Femur (tissue), 1 donor: ENCODE measurements at places on chromosomes 3 and 15.

DNA sequence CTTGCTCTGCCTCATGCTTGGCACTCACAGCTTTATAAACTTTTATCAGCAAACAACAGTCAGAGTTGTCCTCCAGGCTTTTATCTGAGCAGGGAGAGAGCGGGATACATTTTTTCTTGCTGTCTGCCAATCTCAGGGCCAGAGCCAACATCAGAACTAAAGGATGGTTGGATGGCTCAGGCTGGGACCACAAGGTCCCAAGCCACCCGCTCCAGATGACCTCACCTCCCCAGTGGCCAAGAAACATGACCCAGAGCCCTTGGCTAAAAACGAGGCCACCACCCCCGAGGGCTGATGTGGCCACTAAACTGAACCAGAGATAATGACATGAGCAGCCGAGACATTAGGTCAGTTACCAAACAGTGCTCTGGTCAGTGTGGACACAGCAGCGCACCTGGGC lies 18.8 kb upstream of the SPATA12 start:
- no peak for DNase-seq

DNA sequence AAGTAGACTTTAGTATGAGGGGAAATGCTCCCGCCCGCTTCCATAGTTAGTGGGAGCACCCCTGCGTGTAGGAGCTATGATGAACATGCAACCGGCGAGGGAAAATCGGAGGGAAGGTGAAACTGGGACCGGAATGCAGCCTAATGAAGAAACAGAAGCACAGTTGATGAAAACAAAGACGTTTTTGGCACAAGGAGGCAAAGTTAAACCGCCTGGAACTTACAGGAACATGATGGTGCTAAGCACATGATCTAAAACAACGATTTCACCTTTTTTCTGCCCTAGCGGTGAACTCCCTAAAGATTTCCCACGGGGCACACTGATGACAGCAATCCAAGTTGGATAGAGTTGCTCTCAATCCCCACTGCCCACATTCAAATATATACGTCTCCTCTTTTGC lies 49.4 kb upstream of the SPATA12 start:
- DNase-seq: no peak

GRCh38 chr3:20809356-20809755 lies 623.4 kb upstream of the SGO1 start:
- DNase-seq: no peak

DNA sequence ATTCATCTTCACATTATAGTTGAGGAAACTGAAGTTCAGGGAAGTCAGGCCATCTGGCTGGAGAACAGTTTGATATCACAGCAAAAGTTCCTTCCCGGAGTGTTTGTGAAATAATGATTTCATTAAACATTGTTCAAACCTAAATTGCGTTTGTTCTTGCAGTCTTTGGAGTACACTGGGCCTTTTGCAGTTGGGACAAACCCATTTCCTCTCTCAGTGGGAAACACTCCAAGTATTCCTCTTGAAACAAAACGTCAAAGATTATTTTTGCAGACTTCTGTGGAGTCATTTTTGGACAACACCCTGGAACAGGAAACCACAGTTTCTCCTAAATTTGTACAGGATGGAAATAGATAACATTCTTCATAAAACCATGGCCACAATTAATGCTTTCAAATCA lies 287.5 kb downstream of the PTPRG start:
- DNase-seq: peak; percentile 51

- DNase-seq: no peak
Observed at GRCh38 chr15:78037328-78037727, 40.2 kb downstream of the TBC1D2B start.

GRCh38 chr3:187848401-187848800 lies 103.1 kb upstream of the BCL6 start:
- no peak for DNase-seq

- no peak for DNase-seq
Observed at GRCh38 chr15:81923561-81924350, 122.1 kb downstream of the MEX3B start.

DNA sequence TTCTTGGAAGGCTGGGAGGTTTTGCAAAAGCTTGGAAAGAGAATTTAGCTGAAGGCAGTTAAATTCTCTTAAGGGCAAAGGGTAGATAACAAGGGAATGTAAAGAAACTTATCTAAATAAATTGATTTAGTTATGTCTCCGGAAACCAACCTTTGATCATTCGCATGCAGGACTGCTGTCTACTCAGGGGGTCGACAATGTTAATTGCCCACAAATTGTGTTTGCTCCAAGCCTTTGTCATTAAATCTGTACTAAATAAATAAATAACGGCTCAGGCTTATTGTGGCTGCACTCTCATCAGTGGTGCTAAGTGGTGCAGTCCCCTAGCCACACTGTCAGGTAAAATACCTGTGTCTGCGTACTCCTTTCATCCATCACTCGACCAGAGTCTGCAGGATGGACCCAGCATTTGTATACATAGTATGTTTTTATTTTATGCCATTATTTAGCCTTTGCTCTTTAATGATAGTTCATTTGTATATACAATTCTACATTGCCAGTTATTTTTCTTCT lies 497.4 kb upstream of the RASGRP1 start:
- no peak for DNase-seq

DNA sequence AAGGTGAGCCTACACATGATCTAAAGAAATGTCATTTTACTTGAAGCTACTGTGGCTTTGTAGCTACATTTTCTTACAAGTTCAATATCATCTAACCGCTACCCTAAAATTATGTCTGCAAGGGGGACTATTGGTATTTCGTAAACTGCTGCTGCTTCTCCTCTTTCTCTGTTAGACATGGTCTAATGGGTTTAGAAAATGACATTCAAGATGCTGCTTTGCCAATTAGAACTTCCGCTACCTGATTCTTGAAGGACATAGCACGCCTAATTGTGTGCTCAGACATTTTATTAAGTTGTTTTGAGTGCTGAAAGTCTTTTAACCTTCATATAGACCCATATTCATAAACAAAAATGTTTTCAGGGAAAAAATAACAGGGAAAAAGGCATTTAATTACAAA lies 283.7 kb upstream of the ICE2 start:
- no peak for DNase-seq

DNA sequence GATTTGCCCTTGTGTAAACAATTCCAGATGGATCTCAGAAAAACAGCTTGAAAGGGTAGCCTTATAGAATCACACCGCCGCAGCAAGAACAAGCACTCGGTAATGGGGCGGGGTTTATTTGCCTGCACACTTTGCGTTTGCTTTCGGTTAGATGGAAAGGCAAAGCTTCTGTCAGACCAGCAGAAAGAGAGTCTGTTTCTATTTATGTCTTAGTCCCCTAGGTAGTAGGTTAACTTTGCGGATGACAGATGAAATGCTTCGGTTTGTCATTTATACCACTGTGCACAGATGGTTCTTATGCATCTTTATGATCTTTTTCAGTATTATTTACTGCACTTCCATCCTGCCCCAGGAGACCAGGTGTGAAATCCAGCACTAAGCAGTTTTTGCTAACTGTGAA lies 62.2 kb downstream of the PYDC2 start:
- no peak for DNase-seq

DNA sequence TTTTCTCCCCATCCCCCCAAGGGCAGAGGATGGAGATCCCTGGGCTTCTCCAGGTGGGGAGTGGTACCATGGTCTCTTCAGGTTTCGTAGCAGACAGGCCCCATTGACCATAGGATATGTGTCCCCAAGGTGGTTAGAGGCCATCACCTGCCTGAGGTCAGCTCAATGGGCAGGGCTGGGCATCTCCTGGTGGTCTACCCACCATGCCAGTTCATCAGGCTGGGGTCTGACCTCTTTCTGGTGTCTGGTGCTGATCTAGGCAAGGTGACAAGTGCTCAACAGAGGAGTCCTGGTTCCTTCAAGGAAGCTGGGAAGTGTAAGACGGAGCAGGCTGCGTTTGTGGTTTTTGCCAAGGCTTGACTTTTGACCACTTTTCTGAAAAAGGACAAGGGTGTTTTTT lies 71.4 kb downstream of the SMAD3 start:
- DNase-seq: no peak

- DNase-seq: no peak
Observed at GRCh38 chr15:88542342-88542733, 4.1 kb downstream of the DET1 start.

- no peak for DNase-seq
Observed at GRCh38 chr3:30644615-30645014, 38.2 kb downstream of the TGFBR2 start.

DNA sequence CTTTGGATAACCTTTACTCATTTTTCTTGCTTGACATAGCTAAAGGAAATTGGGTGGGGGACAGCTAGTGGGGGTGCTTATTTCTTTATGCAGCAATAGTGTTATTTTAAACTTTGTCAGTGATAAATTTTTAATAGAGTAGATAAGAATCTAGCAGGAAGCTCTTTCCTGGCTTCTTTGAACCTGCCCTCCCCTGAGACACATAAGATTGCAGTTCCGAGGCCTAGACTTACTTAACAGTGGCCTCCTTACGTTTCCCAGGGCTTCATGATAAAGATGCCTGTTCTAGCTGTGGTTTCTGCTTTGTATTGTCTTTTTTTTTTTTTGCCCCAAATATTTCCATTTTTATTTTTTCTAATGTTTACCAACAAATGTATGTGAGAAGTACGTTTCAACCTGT lies 170.1 kb downstream of the VPS8 start:
- no peak for DNase-seq

GRCh38 chr3:119538772-119539171 lies 20.6 kb downstream of the CD80 start:
- DNase-seq: no peak

- DNase-seq: no peak
Observed at GRCh38 chr3:152043620-152044019, 170.2 kb downstream of the SUCNR1 start.

DNA sequence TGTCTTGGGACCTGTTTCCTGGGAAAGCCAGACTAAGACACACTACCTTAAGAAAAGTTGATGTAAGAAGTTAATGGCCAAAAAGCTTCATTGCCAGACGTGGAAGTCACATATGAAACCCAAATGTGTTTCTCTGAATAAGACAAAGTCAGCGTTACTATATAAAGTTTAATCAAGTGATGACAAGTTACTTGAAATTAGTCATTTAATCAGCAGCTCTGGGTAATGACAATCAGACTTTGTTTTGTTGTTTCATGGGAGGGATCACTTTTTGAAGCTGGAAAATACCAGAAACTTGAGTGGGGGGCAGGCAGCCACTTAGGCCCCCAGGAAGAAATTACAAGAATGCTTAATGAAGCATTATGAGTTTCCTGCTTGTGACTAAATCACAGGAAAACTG lies 218.6 kb downstream of the PTPRG start:
- DNase-seq: no peak

GRCh38 chr3:53626876-53627275 lies 132.5 kb downstream of the CACNA1D start:
- no peak for DNase-seq

DNA sequence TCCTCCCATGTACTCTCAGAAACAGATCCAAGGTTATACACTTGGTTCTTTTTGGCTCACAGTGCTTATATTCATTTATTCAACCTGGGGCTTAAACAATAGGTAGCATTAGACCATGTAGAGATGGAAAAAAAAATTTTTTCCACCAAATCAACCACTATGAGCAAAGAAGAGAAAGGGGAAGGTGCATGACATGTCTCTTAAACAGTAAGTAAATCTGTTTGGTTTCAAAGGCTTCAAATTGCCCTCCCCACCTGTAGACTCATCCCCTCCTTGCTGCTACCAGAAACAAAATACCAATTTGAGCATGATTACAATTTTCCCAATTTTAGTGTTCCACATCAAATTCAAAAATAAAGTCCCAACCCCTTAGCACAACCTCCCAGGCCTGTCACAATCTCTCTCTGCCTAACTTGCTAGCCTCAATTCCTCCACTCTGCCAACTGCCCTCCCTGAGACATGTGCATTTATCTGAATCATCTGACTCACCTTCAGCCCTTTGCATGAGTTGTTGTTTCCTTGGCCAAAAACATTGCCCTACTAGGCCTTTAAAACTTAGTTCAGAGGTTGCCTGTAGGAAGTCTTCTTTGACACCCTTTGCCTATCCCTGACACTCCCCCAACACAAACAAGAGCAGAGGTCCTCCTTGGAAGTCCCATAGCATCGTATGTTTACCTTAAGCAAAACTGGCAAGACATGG lies 30.3 kb upstream of the TSC22D2 start:
- no peak for DNase-seq

- no peak for DNase-seq
Observed at GRCh38 chr15:66461917-66462316, 35.6 kb downstream of the SNAPC5 start.

DNA sequence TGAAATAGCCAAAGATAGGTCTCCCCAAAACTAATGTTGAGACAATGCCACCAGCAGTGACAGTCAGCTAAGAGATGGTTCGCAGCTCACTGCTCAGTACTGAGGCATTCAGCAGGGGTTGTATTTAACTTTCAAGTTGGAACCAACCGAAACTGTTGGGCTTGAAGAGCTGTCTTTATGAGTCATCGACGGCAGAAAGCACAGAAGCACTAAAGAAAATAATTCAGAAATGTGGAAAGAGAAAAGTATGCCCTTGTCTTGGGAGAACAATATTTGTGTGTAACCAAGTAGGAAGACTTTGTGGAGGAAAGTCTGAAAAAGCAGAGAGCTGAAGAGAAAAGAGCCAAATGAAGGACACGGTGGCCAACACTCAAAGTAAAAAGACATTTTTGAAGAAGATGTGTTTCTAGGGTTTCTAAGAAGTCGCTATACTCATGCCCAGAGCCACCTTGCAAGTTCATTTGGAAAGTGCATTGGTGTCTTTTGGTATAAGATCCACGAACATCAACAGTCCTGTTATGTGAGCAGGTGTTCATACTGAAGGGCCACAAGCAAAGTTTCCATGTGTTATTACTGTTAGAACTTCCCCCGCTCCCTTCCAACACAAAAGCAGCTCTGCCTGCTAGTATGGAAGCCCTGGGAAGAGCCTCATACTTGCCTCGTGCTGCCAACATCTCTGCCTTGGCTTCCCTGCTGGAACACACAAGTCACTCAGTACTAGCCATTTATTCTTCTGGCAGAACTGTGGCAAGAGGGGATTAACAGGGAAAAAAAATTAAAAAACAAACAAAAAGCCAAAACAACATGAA lies 4.1 kb upstream of the RARB start:
- DNase-seq: peak; percentile 43
